Liver (tissue), 10 donors: ENCODE measurements at places on chromosomes 7 and 10. TPM values are rescaled to one million over a fixed set of nuclear protein-coding genes. Genes with fewer than 3 reads are reported as not detected.
A peak's percentile ranks its signal among the peaks of the same experiment; 100 is the strongest.

DNA sequence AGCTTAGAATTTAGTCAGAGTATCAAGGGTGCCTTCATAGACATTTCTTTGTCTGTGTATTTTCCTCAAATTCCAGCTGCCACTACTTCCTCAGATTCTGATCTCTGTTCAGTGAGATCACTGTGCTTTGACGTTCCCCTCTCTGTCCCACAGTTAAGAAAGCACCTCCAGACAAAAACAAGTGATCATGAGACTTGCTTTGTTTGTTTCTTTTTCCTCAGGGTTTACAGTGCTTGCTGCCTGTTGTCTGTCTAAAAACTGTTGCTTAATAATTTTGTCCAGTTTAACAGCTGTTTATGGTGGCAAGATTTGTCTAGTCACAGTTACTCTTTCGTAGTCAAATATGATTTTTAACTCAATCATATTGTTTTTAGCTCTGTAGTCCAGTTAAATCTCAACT is 29.1 kb downstream of the TRUB1 start:
- H3K27ac ChIP-seq: no peak overlapping the region
- no peaks in the 10 kb centered on the region for H3K4me1 ChIP-seq
- no peak overlapping the region for H3K4me3 ChIP-seq
- H3K27me3 ChIP-seq: no peaks in the 10 kb centered on the region
- H3K36me3 ChIP-seq: peaks cover 9% of the 10 kb centered on the region

DNA sequence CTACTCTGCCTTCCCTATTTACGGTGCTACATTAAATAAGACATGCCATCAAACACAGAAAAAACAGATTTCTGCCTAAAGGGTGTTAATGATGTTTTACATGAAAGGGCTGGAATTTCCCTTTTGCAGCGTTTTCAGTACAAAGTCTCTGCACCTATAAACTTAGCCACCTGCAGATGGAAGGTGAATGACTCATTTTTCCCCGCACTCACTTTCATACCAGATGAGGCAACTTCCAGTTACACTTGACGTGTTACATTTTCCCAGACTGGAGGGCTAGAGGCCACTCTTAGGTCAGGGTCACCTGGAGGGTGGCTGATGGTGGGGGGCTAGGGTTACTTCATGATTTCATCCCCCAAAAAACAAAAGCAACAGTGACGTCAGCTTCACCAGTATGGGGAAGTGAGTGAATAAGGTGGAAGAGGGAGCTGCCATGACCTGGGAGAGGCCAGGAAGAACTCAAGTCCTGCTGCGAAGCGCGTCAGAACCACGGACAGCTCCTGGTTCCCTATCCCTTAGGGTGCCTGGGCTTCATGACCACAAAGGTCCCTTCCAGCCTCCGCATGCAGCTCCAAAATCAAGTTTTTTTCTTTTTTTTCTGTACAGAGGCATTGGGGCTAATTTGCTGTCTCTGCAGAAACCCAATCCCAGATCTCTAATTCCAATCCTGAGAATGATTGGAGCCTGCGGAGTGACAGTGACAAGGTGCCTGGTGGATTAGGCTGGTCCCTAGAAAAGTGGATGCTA is 94.0 kb downstream of the ADARB2 start:
- H3K36me3 ChIP-seq: no peaks in the 10 kb centered on the region
- no peaks in the 10 kb centered on the region for H3K4me1 ChIP-seq
- H3K27ac ChIP-seq: no peak overlapping the region
- no peaks in the 10 kb centered on the region for H3K27me3 ChIP-seq
- DNase-seq: peak; percentile 45
- no peak overlapping the region for H3K4me3 ChIP-seq

GRCh38 chr10:77156406-77156879 is 481.2 kb downstream of the KCNMA1 start:
- H3K4me1 ChIP-seq: no peaks in the 10 kb centered on the region
- DNase-seq: no peak
- no peaks in the 10 kb centered on the region for H3K27me3 ChIP-seq
- no peak overlapping the region for H3K27ac ChIP-seq
- H3K36me3 ChIP-seq: no peaks in the 10 kb centered on the region

GRCh38 chr7:138021889-138022288 is 20.0 kb upstream of the CREB3L2 start:
- H3K36me3 ChIP-seq: no peaks in the 10 kb centered on the region
- no peaks in the 10 kb centered on the region for H3K27me3 ChIP-seq
- H3K27ac ChIP-seq: no peak overlapping the region
- H3K4me3 ChIP-seq: no peak overlapping the region

DNA sequence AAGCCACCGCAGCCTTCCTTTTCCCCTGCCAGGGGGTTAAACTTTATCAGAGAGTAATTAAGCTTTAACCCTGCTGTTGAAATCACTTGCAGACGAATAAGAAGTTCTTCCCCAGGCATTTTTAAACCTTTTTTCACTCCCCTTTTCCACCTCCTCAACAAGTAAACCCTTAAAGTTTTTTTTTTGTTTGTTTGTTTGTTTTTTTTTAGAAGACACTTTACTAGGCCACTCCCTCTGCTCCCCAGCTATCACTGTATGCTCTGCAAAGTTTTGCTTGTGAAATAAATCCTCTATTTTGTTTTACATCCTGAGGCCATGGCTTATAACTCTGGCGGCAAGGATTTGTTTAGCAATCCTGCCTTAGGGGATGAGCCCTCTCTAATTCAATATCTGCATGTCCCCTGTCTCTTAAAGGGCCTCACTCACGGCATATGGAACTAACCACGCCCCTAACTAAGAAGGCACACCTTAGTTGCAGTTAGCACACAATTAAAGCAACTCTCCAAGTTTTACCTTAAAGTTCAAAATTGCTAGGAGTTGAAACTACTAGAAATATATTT is 1354.7 kb upstream of the LRRTM3 start:
- H3K27ac ChIP-seq: no peak overlapping the region

DNA sequence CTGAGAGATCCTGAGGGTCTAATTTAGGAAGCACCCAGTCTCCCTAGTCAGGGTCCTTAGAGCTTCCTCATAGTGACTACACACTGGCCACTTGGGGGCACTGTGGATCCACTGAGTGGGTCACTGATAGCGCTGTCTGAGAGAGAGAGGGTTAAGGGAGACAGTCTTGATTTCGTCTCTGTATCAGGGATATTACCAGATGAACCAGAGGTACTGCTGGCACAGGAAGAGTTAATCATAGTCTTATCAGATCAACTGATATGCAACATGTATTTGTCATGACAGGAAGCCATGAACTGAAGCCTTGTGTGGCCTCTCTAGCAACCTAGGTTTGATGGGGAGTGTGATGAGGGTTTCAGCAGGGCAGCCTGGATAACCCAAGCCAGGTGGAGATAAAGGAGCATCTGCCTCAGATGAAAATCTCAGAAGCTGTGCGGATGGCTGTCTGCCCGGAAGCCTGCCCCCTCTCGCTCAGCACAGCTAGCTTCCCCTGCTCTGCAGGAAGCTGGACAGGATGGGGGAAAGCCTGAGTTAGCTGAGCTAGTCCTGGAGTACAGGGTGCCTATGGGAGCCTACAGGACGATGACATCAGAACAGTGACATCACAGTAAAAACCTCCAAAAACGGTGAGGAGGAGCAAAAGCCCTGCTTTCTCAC is 214.0 kb upstream of the PRSS1 start:
- no peaks in the 10 kb centered on the region for H3K27me3 ChIP-seq
- H3K27ac ChIP-seq: no peak overlapping the region
- H3K36me3 ChIP-seq: no peaks in the 10 kb centered on the region
- peak; percentile 48 for DNase-seq
- H3K4me3 ChIP-seq: no peak overlapping the region

GRCh38 chr7:39674406-39674805 is 51.0 kb downstream of the RALA start:
- H3K27me3 ChIP-seq: no peaks in the 10 kb centered on the region
- H3K4me1 ChIP-seq: no peaks in the 10 kb centered on the region
- no peaks in the 10 kb centered on the region for H3K36me3 ChIP-seq
- no peak overlapping the region for H3K27ac ChIP-seq
- no peak for DNase-seq

DNA sequence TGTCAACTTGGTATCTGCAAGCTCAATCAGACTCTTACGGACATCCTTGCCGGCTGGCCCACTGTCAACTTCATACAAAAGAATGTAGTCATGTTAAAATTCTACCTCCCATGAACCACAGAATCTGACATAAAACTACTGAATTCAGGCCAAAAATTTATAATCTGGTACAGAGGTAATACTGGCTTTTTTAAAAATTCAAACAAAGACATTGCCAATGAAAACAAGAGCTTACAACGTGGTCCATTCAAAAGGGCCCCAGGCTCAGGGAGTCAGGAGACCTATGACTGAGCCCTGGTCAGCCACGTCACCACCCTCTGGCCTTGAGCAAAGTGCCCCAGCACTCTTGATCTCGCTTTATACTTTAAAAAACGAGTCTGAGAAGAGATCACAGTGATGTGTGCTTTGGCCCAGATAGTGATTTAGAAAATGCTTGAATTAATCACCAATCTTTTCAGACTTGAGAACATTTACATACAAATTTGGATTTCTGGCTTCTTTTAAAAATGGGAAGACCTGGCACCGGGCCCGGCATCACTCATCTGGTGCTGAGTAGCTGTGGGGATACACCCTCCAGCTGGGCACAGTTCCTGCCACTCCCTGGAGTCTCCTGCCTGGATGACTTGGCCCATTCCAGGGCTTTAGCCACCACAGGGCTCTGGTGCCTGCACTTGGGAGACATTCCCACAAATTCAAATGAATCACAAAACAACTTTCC is 94.1 kb downstream of the PIP4K2A start:
- no peaks in the 10 kb centered on the region for H3K4me1 ChIP-seq
- H3K27ac ChIP-seq: peak overlapping the region; percentile 21
- no peak for DNase-seq
- no peaks in the 10 kb centered on the region for H3K27me3 ChIP-seq

DNA sequence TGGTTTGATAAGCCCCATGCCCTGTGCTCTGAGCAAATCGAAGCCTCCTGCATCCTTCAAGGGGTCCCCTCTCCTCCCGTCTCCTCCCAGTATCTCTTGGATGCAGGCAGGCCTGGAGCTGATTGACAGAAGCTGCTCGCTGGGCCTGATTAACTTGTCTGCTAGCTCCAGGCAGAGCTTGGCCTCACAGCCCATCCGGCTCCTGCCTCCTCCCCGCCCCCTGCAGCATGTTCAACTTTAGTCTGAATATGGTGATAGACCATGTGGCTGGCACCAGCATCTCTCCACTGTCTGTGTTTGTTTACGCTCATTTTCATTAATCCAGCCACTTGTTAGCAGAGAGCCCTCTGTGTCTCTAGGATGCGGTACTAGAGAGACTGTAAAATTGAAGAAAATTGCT is 432.2 kb downstream of the DPP6 start:
- H3K4me3 ChIP-seq: no peak overlapping the region
- no peak overlapping the region for H3K27ac ChIP-seq
- H3K4me1 ChIP-seq: no peaks in the 10 kb centered on the region
- no peak for DNase-seq
- H3K27me3 ChIP-seq: no peaks in the 10 kb centered on the region
- H3K36me3 ChIP-seq: no peaks in the 10 kb centered on the region

DNA sequence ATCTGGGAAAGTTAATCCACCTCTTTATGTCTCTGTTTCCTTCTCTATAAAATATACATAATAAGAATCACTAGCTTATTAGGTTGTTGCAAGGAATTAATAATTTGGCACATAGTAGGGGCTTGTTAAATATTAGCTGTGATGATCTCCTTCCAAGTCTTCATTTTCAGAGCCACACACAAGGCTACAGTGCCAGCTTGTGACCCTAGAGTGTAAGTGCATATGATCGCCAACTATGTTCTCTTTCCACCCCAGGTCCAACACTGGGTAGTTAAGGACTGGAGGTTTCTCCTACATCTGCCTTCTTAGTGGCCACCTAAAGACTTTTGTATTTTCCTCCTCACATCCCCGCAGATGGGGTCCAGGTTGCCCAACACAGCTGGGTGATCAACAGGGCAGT is 17.9 kb upstream of the ACSM6 start:
- no peaks in the 10 kb centered on the region for H3K27me3 ChIP-seq
- H3K27ac ChIP-seq: no peak overlapping the region
- DNase-seq: no peak
- H3K4me3 ChIP-seq: no peak overlapping the region
- no peaks in the 10 kb centered on the region for H3K36me3 ChIP-seq

DNA sequence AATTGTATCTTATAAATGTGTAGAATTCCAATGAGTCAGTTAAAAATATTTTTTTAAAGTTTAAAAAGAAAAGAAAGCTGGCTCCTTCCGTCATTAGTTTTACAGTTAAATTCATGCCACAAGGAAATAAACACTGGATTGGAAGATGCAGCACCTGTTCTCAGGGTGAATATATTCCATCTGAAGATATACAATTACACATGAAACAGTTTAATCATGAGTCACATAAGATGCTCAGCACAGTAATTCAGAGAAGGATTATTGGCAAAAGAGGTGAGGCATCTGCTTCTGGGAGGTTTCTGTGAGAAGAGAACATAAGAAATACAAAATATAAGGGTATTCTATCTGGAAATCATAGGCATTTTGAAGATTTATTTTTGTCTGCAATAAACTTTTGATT is 376.5 kb upstream of the SORCS1 start:
- H3K4me1 ChIP-seq: no peaks in the 10 kb centered on the region
- H3K36me3 ChIP-seq: no peaks in the 10 kb centered on the region
- H3K4me3 ChIP-seq: no peak overlapping the region
- H3K27me3 ChIP-seq: no peaks in the 10 kb centered on the region

DNA sequence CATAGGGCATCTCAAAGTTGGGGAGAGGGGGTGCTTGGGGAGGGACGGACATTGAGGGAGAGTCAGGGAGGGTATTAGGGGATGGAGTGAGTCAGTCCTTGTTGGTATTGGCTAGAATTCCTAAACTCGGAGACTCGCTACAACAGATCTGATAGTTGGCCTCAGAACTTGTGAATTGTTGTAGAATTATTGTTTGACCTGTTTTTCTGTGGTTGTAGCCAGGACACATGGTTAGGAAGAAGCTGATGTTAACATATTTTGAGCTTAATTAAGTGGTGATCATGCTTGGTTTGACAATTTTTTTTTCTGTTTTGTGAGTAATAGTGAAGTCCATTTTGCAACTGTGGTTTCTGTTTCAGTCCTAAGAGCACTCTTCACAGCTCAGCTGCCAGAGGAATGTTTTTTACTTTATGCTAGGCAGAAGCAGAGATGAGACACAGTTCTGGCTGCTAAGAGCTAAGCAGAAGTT is 1190.3 kb upstream of the C7orf33 start:
- H3K27me3 ChIP-seq: no peaks in the 10 kb centered on the region
- H3K27ac ChIP-seq: no peak overlapping the region
- no peak overlapping the region for H3K4me3 ChIP-seq
- H3K36me3 ChIP-seq: no peaks in the 10 kb centered on the region
- H3K4me1 ChIP-seq: no peaks in the 10 kb centered on the region
- DNase-seq: no peak

The SPDYE5 gene
- total RNA-seq: not detected

The ZNF107 gene
- 4.9 TPM for total RNA-seq

The SPOCK2 gene
- total RNA-seq: 0.51 TPM

The SCART1 gene
- 1.1 TPM for total RNA-seq

The PTTG1IP2 gene
- not detected for total RNA-seq

The PRSS1 gene
- total RNA-seq: not detected

The C10orf105 gene
- total RNA-seq: not detected
